ENCODE measurements at places on chromosomes 11 and 22.

DNA sequence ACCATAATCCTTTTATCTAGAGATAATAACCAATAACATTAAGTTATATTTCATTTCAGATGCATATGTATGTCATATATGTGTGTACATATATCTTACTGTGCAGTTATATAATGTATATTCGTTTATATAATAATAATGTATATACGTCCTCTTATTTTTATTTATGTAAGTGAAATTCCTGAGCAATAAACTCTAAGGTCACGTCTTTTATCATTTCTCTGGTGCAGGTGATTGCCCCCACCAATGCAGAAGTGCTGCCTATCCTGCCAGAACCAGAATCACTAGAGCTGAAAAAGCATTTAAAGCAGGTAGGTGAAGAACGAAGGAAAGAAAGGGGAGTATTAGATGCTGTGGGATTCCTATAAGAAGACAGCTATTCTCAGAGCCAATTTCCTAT lies 8.8 kb downstream of the MADD start:
- H3K27me3 ChIP-seq, result no peaks in the 10 kb centered on the region
- H3K4me3 ChIP-seq, result no peak overlapping the region
- peaks cover 34% of the 10 kb centered on the region for H3K36me3 ChIP-seq
- no peak overlapping the region for H3K27ac ChIP-seq

DNA sequence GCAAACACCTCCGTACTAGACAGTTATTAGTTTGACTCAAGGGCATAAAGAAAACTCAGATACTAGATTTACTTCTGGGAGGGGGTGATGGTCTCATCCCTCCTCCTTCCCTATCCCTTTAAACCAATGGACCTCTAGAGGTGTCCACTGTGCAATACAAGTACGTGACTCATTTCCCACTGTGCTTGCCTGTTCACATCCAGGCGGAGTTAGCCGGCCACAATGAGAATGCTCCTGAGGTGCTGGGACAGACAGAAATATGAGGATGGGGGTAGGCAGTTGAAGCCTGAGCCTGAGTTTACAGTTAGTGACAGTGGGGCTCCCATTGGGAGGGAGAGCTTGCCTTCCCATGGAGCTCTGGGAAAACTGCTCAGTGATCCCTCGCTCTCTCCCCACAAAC lies 8.4 kb upstream of the PMM1 start:
- H3K27me3 ChIP-seq, result no peaks in the 10 kb centered on the region
- no peak overlapping the region for H3K27ac ChIP-seq
- no peaks in the 10 kb centered on the region for H3K36me3 ChIP-seq
- DNase-seq, result no peak
- H3K4me1 ChIP-seq, result no peaks in the 10 kb centered on the region

DNA sequence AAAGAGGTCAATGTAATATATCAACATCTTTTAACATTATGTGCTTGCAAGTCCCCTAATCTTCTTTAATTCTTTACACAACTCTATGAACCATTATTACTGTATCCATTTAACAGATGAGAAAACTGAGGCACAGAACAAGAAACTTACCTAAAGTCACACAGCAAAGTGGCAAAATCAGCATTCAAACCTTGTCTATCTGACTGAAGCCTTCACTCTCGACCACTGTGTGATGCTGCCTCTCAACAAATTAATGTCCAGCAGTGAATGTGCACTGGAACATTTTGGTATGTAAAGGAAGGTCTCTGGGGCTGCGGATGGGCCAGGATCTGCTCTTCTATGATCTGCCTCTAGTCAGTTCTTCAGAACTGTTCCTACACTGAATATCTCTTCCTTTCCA lies 42.1 kb downstream of the PRCP start:
- H3K36me3 ChIP-seq, result no peaks in the 10 kb centered on the region
- no peaks in the 10 kb centered on the region for H3K4me1 ChIP-seq
- no peaks in the 10 kb centered on the region for H3K27me3 ChIP-seq

GRCh38 chr11:130787973-130788570 lies 128.2 kb downstream of the SNX19 start:
- no peak overlapping the region for H3K4me3 ChIP-seq
- no peak for DNase-seq
- H3K36me3 ChIP-seq, result no peaks in the 10 kb centered on the region
- H3K27ac ChIP-seq, result no peak overlapping the region
- no peaks in the 10 kb centered on the region for H3K27me3 ChIP-seq

GRCh38 chr11:64472593-64473455 lies 113.9 kb downstream of the RPS6KA4 start:
- H3K4me1 ChIP-seq, result no peaks in the 10 kb centered on the region
- H3K27ac ChIP-seq, result no peak overlapping the region
- no peak overlapping the region for H3K4me3 ChIP-seq
- H3K27me3 ChIP-seq, result no peaks in the 10 kb centered on the region
- no peak for DNase-seq

DNA sequence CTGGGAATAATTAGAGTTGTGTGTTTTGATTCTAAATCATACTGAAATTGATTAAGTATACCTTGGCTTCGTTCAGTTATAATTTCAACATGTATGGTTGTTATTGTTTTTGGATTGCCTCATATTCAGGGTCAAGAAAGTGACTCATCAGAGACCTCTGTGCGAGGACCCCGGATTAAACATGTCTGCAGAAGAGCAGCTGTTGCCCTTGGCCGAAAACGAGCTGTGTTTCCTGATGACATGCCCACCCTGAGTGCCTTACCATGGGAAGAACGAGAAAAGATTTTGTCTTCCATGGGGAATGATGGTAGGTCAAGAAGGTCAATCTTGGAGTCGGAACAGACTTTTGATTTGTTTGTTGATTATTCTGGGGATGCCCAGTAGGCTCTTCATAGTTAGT lies 40.4 kb downstream of the KMT2A start:
- no peak overlapping the region for H3K4me3 ChIP-seq
- DNase-seq, result no peak
- H3K27ac ChIP-seq, result no peak overlapping the region
- H3K4me1 ChIP-seq, result no peaks in the 10 kb centered on the region

DNA sequence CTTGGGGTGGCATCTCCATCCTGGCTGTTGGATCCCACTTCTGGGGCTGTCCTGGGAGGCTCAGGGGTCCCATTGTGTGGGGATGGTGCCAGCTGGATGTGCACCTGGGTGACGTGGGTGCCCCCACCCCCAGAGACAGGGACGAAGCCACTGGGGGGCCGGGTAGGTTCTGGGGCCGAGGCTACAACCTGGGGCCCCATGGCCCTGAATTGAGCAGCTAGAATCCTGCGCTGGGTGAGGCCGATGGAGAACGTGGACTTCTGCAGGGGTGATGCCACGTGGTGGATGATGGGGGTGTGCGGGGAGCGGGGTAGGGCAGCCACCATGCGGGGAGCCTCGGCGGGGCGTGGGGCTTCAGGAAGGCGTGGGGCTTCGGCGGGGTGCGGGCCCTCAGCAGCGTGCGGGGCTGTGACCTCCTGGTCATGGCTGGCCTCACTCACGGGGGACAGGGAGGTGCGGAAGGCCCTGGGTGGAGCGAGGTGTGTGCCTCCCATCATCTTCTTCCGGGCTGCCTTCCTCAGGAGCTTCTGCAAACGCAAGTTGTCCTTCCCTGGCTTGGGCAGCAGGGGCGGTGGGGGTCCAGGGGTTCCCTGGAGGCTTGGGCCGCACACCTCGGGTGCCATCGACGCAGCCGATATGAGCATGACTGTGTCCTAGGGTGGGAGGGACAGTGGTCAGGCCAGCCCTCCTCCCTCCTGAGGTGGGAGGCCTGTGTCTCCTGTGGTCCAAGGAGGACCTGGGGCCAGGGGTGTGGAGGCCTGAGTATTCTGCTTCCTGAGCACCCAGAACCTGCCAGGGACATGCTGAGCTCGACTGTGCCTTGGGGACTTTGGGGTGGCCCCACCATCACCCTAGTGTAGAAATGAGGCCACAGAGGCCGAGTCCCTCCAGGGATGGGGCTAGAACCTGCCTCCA lies 1.5 kb downstream of the PRR33 start:
- no peak for DNase-seq
- no peaks in the 10 kb centered on the region for H3K4me1 ChIP-seq
- no peak overlapping the region for H3K4me3 ChIP-seq
- H3K27ac ChIP-seq, result peak overlapping the region; percentile 40

GRCh38 chr11:14179116-14179820 lies 179.7 kb downstream of the RRAS2 start:
- no peak overlapping the region for H3K27ac ChIP-seq
- no peak for DNase-seq
- no peaks in the 10 kb centered on the region for H3K27me3 ChIP-seq
- H3K4me3 ChIP-seq, result no peak overlapping the region
- H3K4me1 ChIP-seq, result no peaks in the 10 kb centered on the region

DNA sequence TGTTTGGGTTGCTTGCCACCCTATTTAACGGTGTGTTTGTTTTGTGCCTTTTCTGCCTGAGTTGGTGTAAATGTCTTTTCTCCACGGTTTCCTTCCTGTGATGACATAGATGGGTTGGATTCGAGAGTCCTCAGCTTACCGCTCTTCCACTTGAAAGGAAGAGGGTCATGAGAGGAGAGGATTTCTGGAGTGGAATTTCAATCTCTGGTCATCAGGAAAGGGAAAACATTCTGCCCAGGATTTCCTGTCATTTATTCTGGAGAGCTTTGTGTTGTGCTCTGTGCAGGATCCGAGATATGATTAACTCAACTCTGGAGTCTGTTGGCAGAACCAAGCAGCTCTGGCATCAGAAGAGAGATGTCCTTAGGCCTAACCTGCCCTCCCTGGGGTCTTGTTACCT lies 605.2 kb downstream of the NTM start:
- H3K36me3 ChIP-seq, result no peaks in the 10 kb centered on the region
- no peaks in the 10 kb centered on the region for H3K27me3 ChIP-seq
- no peak overlapping the region for H3K4me3 ChIP-seq
- DNase-seq, result no peak

- DNase-seq, result no peak
- no peaks in the 10 kb centered on the region for H3K36me3 ChIP-seq
- no peak overlapping the region for H3K4me3 ChIP-seq
- H3K27me3 ChIP-seq, result no peaks in the 10 kb centered on the region
- no peak overlapping the region for H3K27ac ChIP-seq
- H3K4me1 ChIP-seq, result no peaks in the 10 kb centered on the region
Measured at GRCh38 chr22:29674121-29674520, 45.7 kb upstream of the CABP7 start.

DNA sequence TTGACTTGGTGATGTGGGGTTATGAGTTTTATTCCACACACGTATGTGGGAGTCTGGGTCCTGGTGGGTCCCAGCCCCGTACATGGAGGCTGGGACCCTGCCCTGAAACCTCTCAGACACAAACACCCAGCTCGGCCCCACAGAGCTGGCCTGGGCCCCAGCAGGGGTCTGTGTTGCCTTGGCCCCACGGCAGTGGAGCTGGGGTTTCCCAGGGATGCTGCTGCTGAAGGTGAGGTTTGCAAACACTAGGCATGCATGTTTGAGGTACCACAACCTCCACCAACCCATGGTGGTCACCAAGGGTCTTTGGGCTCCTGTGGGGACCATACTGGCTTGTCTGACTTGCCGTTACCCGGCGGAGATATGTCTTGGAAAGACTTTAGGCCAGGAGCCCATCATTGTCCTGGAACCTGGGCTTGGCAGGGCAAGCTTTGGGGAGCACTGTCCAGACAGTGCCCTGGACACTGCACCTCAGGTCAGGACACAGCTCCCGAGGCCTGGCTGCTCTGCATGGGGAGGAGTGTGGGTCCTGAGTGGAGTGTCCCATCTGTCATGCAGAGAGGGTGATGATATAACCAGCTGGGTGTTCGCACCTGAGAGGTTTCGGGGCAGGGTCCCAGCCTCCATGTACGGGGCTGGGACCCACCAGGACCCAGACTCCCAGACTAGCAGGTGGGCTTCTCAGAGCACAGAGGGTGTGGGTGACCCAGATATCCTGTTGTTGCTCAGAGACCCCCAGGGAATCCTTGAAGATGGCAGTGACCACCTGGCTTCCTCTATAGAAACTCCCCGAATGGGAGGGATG lies 63.3 kb downstream of the KCNQ1 start:
- H3K36me3 ChIP-seq, result no peaks in the 10 kb centered on the region
- no peaks in the 10 kb centered on the region for H3K27me3 ChIP-seq
- no peaks in the 10 kb centered on the region for H3K4me1 ChIP-seq
- H3K4me3 ChIP-seq, result no peak overlapping the region
- H3K27ac ChIP-seq, result no peak overlapping the region

GRCh38 chr11:37858398-37858797 lies 1260.4 kb upstream of the RAG2 start:
- H3K4me1 ChIP-seq, result no peaks in the 10 kb centered on the region
- no peaks in the 10 kb centered on the region for H3K27me3 ChIP-seq
- no peaks in the 10 kb centered on the region for H3K36me3 ChIP-seq
- no peak overlapping the region for H3K4me3 ChIP-seq

DNA sequence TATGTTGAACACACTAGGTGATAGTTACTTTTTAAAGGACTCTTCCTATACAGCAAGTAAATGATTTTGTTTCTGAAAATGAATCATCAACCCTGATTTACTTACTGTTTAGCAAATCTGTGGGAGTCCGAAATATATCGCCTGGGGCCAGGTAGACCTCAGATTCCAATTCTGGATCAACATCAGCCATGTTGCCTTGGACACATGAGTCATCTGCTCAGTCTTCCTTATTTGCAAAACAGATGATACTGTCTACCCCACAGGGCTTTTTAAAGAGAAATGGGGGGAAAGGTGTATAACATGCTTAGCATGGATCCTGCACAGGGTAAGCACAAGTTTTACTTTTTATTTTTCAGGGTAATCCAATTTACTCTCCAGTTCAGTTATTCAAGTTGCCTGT lies 324.2 kb downstream of the TENM4 start:
- H3K4me1 ChIP-seq, result no peaks in the 10 kb centered on the region
- no peak overlapping the region for H3K4me3 ChIP-seq
- H3K27ac ChIP-seq, result no peak overlapping the region
- H3K36me3 ChIP-seq, result no peaks in the 10 kb centered on the region

- no peak for DNase-seq
- no peak overlapping the region for H3K4me3 ChIP-seq
- H3K36me3 ChIP-seq, result no peaks in the 10 kb centered on the region
- no peaks in the 10 kb centered on the region for H3K4me1 ChIP-seq
- no peaks in the 10 kb centered on the region for H3K27me3 ChIP-seq
- no peak overlapping the region for H3K27ac ChIP-seq
Measured at GRCh38 chr11:2558861-2559526, 114.2 kb downstream of the KCNQ1 start.

DNA sequence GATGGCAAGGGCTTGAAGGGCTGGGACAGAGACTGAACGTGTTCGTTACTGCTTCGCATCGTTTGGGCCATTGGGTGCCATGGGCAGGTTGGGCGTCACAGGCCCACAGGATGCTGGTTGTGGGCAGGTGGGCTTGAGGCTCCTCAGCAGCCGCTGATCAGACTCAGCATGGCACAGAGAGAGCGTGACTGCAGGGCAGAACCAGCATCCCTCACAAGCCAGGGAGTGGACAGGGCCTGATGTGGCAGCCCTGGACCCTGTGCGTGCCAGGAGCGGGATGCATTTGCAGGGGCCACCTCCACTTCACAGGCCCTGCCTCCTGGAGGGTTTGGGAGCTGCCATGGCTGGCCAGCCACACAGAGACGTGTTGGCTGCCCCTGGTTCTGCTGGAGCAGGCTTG lies 1228.3 kb downstream of the BRD1 start:
- H3K36me3 ChIP-seq, result no peaks in the 10 kb centered on the region
- H3K27ac ChIP-seq, result no peak overlapping the region
- no peak overlapping the region for H3K4me3 ChIP-seq

Data from breast epithelium (tissue), 4 donors.